ENCODE measurements at places on chromosomes 2 and 18. TPM values are rescaled to one million over a fixed set of nuclear protein-coding genes. Genes with fewer than 3 reads are reported as not detected.

Gene SLC19A3
- polyA plus RNA-seq: 4.6 TPM

Gene SPP2
- polyA plus RNA-seq: not detected

Gene CYP27C1
- 0.07 TPM for polyA plus RNA-seq

Gene CFC1
- 1.3 TPM for polyA plus RNA-seq

Gene LHCGR
- 0.06 TPM for polyA plus RNA-seq

Gene NETO1
- 0.05 TPM for polyA plus RNA-seq

Gene LIMS3
- 0.55 TPM for polyA plus RNA-seq

Gene DLGAP1
- 0.98 TPM for polyA plus RNA-seq

Gene KCNG2
- polyA plus RNA-seq: 1.8 TPM

Gene IL36A
- polyA plus RNA-seq: not detected
